SW 1271 (cell line): ENCODE measurements at places on chromosomes 3 and 15.

DNA sequence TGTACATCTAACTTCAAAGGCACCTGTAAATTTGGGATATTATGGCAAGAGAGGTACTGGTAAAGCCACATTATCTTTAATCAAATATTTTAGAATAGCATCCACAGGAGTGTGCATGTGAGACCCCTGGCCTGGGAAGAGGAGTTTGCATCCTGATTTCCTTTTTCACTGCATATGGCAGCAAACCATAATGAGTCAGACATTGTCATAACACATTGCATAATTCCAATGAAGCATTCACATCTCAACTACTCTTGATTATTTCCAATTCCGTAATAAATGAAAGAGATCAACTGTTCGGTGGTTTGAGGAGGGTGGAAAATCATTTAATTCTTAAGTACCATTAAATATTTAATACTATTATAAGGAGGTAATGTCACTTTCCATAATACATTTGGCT, 215.0 kb downstream of the MECOM start:
- no peak for DNase-seq

- no peak for DNase-seq
Measured at GRCh38 chr3:126516152-126516935, 1.2 kb downstream of the UROC1 start.

DNA sequence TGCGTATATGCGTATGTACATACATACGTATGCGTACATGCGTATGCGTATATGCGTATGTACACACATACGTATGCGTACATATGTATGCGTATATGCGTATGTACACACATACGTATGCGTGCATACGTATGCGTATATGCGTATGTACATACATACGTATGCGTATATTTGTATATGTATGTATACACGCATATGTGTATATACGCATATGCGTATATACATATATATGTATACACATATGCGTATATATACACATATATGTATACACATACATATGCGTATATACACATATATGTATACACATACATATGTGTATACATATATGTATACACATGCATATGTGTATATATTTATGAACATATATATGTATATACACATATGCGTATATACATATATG, 12.1 kb downstream of the MCTP2 start:
- DNase-seq, result no peak

GRCh38 chr3:48403533-48404439, 26.1 kb downstream of the PLXNB1 start:
- DNase-seq, result no peak

- no peak for DNase-seq
Measured at GRCh38 chr3:120749843-120750242, 7.3 kb downstream of the GTF2E1 start.

DNA sequence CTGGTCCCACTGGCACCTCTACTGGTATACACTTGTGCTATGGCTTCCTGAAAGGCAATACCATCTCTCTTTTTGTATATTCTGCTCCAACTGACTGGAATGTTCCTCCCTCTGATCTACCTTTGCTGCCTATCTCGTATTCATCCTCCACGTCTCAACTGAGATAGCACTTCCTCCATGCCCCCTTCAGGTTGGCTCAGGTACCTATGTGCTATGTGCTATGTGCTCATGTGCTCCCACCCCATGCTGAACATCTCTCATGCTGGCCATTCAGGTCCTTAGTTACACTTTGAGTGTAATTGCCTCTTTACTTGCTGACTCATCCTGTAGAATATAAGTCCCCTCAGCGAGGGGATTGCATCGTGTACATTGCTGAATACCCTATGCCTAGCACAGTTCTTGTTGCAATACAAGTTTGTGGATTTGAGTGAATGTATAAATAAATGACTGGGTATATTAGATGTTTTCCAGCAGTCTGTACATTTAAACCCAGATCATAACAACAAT, 156.9 kb downstream of the SOX2 start:
- DNase-seq, result no peak

DNA sequence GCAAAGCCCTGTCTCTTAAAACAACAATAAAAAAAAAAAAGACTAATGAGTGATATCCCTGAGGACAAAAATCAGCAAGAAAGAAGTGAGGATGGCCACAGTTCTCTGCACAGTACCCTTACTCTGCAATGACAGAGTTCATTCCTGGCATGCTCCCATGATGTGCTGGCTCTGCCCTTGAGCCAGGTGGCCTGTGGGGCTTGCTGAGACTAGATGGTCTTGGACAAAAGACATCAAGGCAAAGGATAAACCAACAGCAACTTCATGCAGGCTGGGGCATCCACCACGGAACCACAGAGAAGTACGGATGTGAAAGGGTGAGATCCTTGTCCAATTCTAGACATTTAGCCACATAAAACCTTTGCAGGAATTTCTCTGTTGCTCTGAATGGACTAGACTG, 12.7 kb downstream of the MGLL start:
- DNase-seq, result no peak

- no peak for DNase-seq
Measured at GRCh38 chr3:23633261-23633960, 172.3 kb upstream of the UBE2E1 start.

DNA sequence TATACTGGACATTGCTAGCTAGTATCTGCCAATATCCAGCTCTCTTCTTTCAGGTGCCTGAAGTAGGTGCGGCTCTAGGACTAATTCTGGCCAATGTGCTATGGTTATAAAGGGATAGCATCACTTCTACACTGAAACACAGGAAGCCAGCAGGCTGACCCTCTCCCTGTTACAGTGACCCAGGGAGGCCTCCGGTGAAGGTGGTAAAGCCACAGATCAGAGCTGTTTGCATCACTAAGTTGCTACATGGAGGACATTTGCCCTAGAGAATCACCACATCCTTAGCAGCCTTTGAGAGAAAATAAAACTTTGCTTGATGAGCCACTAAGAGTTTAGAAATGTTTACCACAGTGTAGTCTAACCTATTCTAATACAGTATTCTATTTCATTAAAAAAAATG, 161.4 kb downstream of the CHST2 start:
- DNase-seq, result no peak

DNA sequence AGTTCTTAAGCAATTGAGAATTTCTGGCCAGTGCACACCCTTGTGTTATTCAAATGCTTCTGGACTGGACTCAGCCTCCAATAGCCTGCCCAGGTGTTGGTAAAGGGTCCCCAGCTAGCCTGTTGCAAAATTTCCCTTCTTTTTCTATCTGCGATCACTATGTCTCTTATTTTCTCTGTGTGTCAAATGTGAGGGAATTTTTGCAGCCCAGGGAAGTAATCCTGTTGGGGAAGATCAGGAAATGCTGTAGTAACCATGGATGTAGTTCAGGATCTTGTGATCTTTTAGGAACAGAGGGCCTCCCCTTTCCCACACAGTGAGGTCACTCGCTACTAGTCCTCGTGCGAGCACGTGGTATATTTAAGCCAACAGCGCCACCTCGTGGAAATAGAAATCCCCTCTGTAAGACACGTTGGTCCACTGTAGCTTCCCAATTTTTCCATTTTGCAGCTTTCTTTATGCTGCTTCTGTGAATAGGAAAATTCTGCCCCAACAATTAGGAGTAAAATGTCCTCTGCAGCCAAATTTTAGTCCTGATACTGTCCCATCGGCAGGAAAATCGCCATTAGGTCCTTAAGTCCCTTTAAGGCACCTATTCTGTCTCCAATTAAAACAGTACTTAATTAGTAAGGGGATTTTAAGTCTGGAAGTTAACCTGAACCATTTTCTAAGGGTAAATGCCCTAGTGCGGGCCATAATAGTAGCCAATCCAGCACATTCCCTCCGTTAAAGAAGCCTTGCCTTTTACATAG, 4.0 kb upstream of the SMCO1 start:
- no peak for DNase-seq

DNA sequence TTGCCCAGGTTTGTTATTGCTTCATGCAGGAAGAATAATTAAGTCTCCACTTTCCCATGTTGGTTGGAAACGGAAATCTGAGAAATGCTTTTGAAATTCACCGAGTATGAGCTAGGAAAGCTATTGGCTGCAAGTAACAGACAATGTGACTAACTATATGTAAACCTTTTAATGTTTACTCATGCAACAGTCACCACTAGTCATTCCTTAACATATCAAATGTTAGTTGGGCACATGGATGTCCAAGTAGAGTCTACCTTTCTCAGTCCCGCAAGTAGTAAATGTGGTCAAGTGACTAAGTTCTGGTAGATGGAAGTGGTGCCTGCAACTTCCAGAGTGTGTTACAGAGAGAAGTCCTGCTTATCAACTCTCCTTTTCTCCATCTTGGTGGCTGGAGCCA, 52.5 kb downstream of the KLF15 start:
- DNase-seq, result no peak

DNA sequence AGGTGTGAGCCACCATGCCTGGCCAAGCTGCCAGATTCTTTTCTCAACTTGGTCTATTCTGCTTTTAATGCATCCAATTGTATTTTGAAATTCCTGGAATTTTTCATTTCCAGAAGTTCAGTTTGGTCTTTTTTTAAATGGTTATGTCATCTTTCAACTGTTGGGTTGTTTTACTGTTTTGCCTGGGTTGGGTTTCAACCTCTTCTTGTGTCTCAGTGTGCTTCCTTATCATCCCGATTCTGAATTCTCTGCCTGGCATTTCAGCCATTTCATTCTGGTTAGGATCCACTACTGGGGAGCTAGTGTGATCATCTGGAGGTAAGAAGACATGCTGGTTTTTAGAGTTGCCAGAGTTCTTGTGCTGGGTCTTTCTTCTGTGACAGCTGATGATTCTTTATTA, 61.5 kb downstream of the LRRC49 start:
- no peak for DNase-seq

DNA sequence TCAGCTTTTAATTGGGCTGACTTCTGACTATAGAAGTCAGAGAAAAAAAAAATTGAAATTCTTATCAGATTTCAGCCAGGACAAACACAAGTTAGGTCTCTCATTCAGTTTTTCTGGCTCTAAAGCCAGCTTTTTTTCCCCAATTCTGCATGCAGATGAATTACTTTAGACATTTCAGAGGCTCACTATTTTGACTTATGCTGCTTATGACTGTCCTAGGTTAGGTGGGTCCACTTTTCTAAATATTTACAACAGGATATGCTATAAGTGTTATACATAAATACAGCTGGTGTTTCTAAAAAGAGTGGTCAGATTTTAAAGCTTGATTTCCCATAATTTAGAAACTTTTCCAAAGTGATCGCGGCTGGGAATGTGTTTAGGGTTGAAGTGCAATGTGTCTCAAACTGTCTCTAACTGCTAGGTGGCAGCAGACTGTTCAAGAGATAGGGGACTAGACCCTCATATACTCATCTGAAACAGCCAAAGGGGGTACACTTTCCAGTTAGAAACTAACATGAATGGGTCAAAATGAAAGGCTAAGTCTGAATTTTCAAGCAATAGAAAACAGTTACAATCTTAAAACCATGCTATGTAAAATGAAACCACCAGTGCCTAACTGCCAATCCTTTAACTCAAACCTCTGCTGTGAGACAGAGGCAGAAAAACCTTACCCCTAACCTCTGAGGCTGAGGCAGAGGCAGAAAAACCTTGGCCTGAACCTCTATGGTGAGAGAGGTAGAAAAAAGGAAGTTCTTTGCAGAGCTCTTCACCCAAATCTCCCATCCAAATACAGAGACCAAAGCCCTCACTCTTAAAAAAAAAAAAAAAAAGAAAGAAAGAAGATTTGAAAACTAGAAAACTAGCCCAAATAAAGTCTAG, 596.0 kb downstream of the NTRK3 start:
- DNase-seq, result no peak

GRCh38 chr3:26628915-26629314, 6.3 kb downstream of the LRRC3B start:
- DNase-seq, result no peak

DNA sequence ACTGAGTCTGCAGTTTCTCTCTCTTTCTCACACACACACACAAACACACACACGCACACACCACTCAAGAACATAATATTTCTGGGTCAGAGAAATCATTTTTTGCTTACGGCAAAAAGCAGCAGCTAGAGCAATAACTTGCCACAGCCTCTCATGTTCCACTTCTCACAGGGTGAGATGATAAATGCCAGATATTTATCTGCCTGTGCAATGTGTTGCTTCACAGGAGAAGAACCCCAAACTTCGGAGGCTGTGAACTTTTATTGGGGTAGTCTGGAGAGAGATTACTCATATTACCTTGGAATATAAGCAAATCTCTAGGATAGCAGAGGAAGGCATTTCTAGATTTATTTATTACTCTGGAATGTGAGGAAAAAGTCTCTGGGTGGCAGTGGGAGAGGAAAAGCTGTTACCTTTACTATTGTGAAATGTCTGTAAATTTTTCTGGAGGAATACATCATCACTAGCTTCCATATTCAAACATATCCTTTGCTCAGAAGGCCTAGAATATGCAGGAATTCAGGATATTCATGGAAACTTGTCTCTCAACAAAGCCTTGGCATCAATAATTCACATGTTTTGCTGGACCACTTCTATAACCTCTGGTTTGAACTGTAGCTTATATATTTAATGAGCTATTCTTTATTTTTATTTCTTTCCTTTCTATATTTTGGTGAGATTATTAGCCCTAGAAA, 369.2 kb downstream of the NSUN3 start:
- DNase-seq, result no peak

DNA sequence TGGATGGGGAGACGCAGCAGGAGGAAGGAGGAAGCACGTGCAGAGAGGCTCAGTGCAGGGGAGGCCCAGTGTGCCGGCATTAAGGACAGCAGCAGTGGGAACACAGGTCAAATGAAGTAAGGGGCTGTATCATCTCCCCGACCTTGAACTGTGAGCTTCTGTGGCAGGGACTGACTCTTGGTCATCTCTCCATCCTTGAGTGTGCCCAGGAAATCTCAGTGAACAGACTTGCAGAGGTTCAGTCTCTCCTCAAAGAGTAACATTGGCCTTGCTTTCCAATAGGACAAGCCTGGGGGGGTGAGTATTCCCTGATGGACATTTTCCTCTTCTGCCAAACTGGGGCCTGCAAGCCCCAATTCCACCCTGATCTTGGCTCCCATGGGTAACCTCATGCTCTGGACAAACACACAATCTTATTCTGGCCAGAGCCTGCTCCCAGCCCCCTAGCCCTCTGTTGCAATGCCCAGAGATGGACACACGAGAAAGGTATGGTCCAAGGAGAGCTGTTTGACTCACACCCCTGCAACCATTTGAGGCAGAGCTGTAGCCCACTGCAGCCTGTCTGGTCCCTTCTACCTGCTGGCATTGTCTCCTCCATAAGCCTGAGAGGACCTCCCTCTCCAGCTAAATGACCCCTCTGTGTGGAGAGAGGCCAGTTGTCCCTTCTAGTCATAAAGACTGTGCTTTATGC, 50.9 kb downstream of the TLE3 start:
- no peak for DNase-seq

DNA sequence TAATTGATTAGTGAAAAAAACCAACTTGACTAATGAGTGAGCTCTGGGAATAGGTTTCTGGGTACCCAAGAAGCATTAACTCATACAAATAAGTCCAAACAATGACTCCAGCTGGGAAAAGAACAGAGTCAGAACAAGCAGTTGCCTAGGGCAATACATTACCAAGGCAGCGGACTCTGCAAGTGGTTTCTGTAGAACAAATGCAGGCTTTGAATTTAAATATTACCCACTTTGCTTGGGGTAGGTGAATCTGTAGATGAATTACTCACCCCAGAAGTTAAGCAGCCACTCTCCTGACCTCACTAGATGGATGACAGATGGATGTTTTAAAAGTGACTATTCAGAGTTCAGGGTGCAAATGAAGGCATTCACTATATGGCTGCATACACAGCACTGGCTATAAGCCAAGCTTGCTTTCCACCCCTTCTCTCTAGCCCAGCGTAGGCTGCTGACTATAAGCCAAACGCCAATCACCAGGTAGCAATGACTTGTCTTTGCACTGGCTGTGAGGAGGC, 73.1 kb upstream of the BHLHE40 start:
- no peak for DNase-seq
